Stimulated activated CD8-positive, alpha-beta memory T cell treated with anti-CD3 and anti-CD28 coated beads, Interleukin-15, amount 100 ng/mL, for 48 hours (primary cell): ENCODE measurements at places on chromosomes 12 and 14.

DNA sequence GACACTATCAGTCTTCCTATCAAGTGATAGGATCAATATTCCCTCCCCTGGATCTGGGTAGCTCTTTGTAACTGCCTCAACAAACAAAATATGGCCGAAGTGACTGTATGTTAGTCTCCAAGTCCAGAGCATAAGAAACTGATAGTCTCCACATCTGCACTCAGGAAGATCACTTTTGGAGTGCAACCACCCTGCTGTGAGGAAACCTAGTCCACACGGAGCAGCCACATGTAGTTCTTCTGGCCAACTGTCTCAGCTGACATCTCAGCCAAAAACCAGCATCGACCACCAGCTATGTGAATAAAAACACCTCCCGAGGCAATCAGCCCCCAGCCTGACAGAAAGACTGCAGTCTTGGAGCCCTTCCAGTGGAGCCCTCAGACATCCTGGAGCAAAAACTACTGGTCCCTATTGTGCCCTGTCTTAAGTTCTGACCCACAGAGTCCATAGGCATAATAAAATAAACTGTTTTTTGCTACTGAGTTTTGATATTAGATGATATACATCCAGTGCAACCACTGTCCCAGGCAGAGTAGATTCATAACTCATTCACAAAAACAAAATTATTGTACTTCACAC is 143.8 kb downstream of the MED13L start:
- DNase-seq, result no peak

- no peak for DNase-seq
These were observed 83.9 kb downstream of the HMGA2 start for GRCh38 chr12:65908147-65908546.

DNA sequence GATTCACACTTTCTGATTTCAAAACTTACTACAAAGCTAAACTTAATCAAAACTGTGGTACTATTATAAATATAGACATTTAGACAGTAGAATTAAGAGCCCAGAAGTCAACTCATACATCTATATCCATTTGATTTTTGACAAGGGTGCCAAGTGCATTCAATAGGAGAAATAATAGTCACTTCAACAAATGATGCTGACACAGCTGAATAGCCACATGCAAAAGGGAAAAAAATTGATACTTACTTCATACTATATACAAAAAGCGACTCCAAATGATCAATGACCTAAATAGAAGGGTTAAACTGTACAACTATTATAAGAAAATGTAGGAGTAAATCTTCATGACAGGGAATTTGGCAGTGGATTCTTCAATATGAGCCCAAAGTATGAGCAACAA is 40.7 kb upstream of the SYT10 start:
- no peak for DNase-seq

GRCh38 chr12:3977621-3978020 is 104.4 kb upstream of the PARP11 start:
- no peak for DNase-seq

- no peak for DNase-seq
These were observed 475.6 kb downstream of the MED13L start for GRCh38 chr12:115801871-115802270.
